Activated T-helper 17 cell treated with anti-CD3 and anti-CD28 coated beads, Interleukin-2, amount 50 U/mL, for 72 hours (primary cell): ENCODE measurements at places on chromosomes 4 and X.

DNA sequence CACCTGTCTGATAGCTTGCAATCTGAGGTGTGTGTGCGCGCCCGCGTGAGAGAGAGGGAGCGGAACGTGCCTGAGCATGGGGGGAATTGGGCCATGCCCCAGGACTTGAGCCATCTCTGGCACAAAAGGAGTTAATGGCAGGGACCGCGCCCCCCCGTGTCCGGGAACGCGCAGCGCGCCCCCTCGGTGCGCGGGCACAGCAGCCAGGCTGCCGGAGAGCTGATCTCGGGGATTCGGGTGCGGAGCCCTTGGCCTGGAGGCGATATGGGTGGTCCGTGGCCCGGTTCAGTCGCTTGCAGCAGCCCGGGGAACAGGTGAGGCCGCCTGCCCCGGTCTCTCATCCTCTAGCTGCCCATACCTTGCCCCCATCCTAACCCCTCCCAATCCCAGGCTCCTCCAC lies at the start of gene NLGN3:
TSS of gene NLGN3 (plus strand) at position 191 of the 400 bp plus-strand sequence. CDS start 2,909 bp downstream, outside the sequence.
- no peak for ATAC-seq
- no peak within 1 kb of the TSS for H3K27ac ChIP-seq
- peak within 1 kb of the TSS; percentile 11 for H3K4me3 ChIP-seq

DNA sequence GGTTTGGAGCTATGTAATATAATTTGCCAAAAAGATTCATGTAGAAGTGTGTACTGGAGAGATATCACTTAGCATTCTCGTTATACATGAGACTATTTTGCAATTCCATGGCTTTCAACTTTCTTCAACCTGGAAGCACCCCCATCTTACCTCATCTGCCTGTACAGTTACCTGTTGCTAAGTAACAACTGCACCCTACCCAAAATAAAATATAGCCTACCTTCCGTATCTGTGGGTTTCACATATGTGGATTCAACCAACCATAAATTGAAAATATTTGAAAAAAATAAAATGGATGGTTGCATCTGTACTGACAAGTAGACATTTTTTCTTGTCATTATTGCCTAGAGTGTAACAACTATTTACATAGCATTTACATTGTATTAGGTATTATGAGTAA lies 278.3 kb downstream of the PPP1R2C start:
- no peak overlapping the region for H3K27ac ChIP-seq
- H3K36me3 ChIP-seq: no peaks in the 10 kb centered on the region
- peaks cover 3% of the 10 kb centered on the region for H3K27me3 ChIP-seq
- ATAC-seq: no peak

DNA sequence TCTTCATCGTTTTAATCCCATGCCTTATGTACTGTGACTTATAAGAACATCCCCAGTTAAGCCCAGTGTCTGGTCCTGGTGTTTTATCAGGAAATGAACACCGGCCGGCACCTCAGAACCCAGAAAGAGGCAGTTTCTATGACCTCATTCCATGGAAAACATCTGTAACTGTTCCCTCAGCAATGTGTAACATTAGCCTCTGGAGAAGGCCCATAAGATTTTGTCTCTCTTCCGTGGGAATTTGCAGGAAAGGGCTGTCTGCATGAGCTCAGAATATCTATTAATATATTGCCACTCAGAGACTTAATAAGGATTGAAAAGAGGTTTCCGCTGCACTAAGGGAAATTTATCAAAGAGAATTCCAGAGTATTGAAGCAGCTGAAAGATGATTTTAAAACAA lies 3.1 kb upstream of the TCEANC start:
- ATAC-seq: no peak
- H3K4me3 ChIP-seq: no peak overlapping the region
- H3K27me3 ChIP-seq: no peaks in the 10 kb centered on the region

DNA sequence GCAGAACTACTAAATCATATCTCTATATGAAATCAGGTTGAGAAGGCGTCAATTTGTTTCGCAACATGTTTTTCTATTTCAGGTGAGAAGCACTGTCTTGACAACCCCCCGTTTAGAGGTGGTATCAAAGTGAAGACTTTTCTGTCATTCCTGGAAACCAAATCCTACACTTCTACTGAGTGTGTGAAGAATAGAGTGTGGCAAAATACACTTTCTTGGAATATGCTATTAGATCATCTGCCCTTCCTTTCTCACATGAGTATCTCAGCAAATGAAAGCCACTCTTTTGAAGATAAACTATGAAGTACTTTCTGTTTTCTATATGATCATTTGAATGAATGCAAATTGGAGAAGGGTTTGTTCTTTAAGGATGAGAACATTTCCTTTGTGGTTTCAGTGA lies 174.0 kb upstream of the FMR1 start:
- no peaks in the 10 kb centered on the region for H3K36me3 ChIP-seq
- H3K4me3 ChIP-seq: no peak overlapping the region
- ATAC-seq: no peak
- H3K27me3 ChIP-seq: peaks cover 3% of the 10 kb centered on the region
- H3K4me1 ChIP-seq: no peaks in the 10 kb centered on the region
